Daoy (cell line): ENCODE measurements at places on chromosomes 4 and X. TPM values are rescaled to one million over a fixed set of nuclear protein-coding genes. Genes with fewer than 3 reads are reported as not detected.

- no peak for DNase-seq
Measured at GRCh38 chrX:112865464-112866025, 24.9 kb upstream of the AMOT start.

MOSPD2 gene
- total RNA-seq: 7.8 and 9.9 TPM in 2 replicates

DNA sequence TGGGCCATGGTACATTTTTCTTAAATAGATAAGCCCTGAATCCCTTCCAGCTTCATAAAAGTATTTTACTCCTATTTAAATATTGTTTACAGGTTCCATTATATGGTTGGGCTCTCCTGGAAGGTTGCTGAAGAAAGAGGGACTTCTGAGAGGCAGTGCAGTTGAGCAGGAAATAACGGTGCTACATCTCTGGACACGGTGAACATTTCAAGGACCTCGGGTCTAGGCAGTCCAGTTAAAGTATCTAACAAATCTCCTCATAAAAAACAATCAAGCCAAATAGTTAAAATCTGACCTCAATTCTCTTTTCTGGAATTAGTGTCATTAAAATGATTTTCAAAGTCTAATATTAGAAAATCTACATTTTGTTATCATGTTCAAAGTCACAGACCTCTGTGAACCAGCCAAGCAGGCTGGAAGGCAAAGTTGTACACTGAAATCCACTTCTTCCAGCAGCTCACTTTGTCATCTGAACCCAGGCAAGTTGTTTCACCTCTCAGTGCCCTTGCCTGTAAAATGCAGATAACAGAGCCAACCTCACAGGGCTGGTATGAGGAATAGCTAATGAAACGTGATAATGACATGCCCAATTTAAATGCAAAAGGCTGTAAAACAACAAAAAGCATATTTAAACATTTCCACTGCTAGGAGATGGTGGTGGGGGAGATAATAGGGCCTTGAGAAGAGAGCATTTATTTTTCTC lies 267.0 kb upstream of the KLF3 start:
- no peak for DNase-seq

DNA sequence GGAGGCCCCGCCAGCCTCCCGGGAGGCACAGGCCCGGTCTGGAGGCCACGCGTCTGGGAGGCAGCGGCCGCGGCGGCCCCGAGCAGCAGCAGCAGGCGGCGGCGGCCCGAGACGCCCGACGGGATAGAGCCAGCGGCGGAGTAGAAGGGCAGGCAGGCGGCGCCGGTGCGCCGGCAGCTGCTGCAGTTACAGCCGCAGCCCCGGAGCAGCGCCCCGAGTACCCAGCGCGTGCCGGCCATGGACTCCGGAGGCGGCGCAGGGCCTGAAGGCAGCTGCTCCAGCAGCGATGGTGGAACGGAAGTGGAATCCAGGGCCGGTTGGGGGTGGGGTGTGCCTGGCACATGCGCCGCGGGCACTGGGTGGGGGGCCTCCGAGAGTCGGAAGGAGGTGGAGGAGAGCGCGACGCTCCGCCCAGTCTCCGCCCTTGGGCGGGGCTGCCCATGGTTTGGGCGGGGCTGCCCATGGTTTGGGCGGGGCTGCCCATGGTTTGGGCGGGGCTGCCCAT lies at the start of gene GRSF1:
GRSF1 (minus strand) TSS at position 302 of the 505 bp plus-strand sequence; CDS start at position 239, 63 bp downstream.
- DNase-seq: peak; percentile 88

SCML2 gene
- total RNA-seq: 4.5 and 5.0 TPM in 2 replicates

- no peak for DNase-seq
Measured at GRCh38 chrX:103480526-103480925, 38.8 kb downstream of the RAB40A start.

SMPX gene
- total RNA-seq: not detected in 2 replicates

CT83 gene
- not detected in 2 replicates for total RNA-seq

DNA sequence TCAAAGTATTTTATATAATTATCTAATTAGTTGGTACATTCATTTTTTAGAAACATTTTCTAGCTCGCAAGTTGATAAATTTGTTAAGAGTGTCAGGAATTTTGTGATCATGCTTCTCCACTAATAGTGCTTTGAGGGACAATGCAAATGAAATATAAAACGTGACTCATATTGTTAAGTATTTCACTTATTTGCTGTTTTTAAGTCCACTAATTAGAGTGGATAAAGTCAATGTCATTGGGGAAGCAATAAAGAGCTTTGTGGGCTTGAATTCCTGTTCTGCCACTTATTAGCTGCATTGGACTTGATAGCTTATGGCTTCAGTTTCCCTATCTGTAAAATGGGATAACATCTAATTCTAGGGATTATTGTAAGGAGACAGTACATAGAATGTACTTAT lies 26.5 kb upstream of the ANAPC4 start:
- DNase-seq: no peak

EDA2R gene
- 0.40 TPM in 1 of 2 replicates, not detected in the other for total RNA-seq

GRCh38 chrX:121161501-121161933 lies 114.1 kb downstream of the GLUD2 start:
- DNase-seq: no peak

DNA sequence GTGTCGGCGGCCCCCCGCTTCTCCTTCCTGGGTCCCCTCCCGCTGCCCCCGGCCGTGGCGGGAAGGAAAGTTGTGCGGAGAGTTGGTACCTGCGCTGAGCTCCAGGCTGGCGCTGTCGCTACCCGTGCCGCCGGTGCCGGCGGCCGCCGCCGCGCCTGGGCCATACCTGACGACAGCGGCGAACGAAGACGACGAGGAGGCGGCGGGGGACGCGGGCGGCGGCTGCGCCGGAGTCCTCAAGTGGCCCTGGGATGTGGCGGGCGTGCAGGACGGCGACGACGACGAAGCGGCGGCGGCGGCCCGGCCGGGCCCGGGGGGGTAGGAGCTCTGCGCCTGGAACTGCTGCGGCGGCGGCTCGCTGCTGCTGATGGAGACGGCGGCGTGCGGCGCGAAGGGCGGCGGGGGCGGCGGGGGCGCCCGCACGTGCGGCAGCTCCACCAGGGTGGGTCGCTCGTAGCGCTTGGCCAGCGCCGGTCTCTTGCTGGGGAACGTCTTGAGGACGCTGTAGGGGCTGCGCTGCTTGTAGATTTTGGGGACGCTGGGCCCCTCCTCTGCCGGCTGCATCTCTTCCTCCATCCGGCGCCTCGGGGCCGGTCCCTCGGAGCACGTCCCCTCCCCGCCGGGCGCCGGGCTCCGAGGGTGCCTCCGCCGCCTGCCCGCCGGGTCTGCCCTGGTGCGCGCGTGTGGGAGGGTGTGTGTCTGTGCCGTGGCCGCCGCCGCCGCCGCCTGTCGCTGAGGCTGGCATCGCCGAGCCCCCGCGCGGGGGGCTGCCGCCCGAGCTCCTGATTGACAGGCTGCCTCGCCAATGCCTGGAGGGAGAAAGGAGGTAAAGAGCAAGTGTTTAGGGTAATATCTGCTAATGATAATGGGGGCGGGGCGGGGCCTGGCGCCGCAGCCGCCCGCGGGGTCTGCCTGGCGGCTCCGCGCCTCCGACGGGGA lies 618 bp downstream of the BEND4 start:
- DNase-seq: peak; percentile 84

NOP14 gene
- 21.5 and 25.4 TPM in 2 replicates for total RNA-seq

DNA sequence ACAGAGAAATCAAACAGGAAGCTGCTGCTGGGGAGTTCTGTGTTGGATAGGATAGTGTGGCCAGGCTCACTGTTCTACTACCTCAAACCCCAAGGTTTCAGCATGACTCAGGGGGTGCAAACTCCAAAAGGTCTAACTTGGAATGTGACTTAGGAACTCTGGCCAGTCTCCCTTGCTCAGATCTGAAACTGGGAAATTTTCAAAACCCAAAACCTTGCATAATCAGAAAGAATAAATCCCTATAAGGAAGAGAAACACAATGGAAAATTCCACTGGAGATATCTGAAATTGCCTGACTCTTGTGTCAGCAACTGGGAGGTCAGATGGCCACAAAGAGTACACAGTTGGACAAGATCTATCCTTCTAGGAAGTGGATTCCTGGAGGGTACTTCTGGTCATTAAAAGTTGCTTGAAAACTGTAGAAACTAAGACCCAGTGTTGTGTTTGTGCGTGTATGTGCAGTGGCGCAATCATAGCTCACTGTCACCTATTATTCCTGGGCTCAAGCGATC lies 58.0 kb downstream of the PPEF2 start:
- DNase-seq: no peak

DNA sequence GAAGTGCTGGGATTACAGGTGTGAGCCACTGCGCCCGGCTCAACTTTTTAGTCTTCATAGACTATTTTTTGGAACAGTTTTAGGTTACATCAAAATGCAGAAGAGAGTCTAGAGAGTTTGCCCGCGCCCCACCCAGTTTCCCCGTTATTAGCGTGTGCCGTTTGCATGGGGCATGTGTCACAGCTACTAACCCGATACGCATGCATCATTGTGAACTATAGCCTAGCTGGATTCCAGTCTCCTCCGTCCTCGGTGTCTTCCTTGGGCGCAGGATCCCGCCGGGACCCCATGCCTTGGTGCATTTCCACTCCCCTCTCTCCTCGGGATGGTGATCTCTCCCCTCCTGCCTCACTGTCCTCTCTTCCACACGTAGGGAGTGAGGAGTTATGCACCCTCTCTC lies 85.5 kb upstream of the ADRA2C start:
- no peak for DNase-seq

DNA sequence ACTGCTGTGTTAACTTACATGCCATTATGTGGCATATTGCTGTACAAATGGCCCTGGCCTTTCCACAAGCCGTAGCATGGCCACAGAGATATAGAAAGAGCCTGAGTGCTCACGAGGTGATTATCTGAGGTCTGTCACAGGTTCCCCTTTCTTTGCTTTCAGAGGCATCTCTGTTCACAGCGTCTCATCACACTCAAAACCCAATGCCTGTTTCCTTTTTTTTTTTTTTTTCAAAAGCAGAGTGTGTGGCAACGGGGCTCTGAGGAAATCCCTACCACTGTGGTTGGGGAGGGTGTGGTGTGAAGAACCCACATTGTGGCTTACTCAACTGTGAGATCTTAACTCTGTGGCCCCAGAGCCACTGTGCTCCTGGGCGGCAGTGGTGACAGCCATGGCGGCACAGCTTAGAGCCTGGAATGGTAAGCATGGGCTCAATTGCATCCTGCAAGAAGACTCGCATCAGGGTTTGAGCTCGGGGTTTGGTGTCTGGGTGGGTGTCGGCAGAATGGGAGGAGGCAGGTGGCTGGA lies 30.8 kb downstream of the RTL5 start:
- no peak for DNase-seq

GRCh38 chr4:74670583-74670982 lies 123.7 kb downstream of the BTC start:
- DNase-seq: no peak

DNA sequence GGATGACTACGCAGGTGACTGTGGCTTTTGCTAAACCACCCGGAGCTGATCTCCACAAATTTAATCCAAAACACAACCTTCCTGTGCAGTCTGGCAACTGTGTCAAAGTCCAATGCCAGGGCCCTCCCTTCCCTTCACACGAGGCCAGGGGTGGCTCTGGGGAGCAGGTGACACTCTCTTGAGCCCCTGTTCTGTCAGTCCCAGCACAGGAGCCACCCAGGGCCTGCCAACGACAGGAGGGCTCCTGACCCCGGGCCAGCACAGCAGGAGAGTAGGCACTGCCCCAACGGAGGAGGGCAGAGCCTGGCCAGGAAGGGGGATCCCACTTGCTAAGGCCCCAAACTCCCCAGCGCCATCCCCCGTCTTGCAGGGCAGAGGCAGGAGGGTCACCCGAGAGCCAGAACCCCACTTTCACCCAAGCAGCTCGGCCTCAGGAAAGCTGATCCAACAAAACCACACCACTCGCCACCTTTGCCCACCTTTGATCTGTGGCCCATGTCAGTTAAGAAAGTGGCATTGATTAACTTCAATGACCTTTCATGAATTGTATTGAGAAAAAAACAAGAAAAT lies 44.7 kb downstream of the FAM53A start:
- no peak for DNase-seq

SMAD1 gene
- total RNA-seq: 14.4 and 15.4 TPM in 2 replicates

ZNF674 gene
- total RNA-seq: 2.2 and 5.4 TPM in 2 replicates

DNA sequence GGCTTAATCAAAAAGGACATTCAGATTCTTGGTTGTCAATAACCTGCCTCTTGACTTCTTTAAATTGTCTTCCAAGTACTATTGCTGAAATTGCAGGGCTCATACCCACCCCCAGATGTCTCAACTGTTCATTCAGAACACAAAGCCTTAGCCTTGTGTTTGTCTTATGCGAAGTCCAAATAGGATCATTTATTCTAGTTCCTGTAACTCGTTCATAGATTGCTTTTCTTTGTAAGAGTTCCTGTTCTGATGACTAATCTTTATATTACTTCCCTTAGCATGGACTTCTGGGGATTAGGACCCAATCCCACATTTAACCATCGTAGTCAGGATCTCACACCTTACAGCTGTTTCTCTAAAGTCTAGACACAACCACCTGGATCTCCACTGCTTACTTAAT lies 226.0 kb downstream of the VEGFC start:
- DNase-seq: no peak

HSFX4 gene
- not detected in 2 replicates for total RNA-seq

- no peak for DNase-seq
Measured at GRCh38 chrX:11430271-11430670, 137.1 kb downstream of the AMELX start.

- DNase-seq: peak; percentile 62
Measured at GRCh38 chrX:120791013-120791643, 84.5 kb downstream of the CT47B1 start.

DNA sequence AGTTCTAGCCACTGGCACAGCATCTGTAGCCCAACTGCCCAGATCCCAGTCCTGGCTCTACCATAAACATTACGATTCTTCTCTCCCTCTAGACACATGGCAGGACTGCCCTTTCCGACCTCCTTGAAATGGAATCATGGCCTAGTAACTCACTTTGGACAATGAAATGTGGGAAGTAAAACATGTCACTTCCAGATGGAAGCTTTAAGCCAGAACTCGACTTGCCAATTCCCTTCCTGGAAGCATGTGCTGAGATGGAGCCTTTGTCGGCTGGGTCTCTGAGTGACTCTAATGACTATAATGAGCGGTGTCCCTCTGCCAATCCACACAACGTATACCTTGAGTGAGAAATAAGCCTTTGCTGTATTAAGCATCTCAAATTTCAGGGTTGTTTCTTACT lies 34.7 kb downstream of the SH3RF1 start:
- no peak for DNase-seq

SLC10A4 gene
- 0.23 TPM in 1 of 2 replicates, not detected in the other for total RNA-seq

DNA sequence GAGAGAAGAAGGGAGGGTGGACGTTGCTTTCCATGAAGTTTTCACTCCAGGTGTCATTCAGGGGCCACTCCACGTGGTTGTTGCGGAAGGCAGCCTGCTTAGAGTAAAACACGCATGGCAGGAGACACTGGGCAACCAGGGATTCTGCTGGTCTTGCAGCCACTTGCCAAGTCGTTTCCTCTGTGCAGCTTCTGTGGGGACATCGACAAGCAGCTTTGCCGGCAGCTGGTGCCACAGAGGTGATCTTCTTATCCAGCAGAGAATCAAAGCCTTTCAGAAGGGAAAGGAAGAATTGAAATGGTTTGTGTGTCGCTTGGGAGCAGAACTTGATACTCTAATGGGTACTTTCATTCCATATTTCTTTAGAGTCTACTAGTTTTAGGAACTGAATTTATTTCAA lies 867.1 kb upstream of the TENM3 start:
- peak; percentile 1 for DNase-seq

TEX11 gene
- not detected in 2 replicates for total RNA-seq

- no peak for DNase-seq
Measured at GRCh38 chr4:64737026-64737853, 328.0 kb upstream of the TECRL start.

GRCh38 chrX:96692890-96693289 lies 8.2 kb downstream of the DIAPH2 start:
- no peak for DNase-seq

GRCh38 chrX:25277574-25277973 lies 261.8 kb upstream of the ARX start:
- DNase-seq: no peak

- DNase-seq: no peak
Measured at GRCh38 chr4:186669159-186669731, 54.4 kb downstream of the FAT1 start.
